Uterus (tissue), 4 donors: ENCODE measurements at places on chromosomes 2 and 18. TPM values are rescaled to one million over a fixed set of nuclear protein-coding genes. Genes with fewer than 3 reads are reported as not detected.

- DNase-seq = no peak
Observed at GRCh38 chr2:118849226-118850167, 2.0 kb upstream of the EN1 start.

DNA sequence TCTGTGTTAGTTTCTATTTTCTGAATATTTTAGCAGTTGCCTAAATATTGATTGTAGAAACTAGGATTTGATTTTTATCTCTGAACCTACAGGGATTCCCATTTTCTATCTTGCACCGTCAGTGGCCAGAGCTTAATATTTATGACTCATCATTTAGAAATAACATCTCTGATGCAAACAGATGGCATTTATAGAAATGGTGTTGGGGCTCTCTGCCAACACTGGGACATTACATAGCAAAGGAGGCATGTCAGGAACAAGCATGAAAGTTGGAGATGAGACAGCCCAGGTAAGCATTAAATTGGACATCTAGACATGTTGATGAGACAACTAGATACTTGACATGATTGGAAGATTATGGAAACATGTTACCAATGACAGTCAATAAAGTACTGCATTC, 165.3 kb upstream of the SYT4 start:
- DNase-seq = no peak

DNA sequence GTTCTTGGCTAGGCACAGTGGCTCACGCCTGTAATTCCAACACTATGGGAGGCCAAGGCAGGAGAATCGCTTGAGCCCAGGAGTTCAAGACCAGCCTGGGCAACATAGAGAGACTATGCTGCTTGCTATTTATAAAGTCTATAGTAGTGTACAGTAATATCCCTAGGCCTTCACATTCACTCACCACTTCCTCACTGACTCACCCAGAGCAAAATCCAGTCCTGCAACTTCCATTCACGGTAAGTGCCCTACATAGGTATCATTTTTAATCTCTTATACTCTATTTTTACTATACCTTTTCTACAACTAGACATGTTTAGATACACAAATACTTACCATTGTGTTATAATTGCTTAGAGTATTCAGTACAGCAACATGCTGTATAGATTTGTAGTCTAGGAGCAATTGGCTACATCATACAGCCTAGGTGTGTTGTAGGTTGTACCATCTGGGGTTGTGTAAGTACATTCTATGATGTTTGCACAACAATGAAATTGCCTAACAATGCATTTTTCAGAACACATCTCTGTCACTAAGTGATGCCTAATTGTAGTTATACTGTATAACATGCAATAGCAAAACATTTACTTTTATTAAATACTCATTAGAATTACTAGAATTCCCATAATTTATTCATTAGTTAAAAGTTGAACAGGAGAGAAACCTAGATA, 8.8 kb downstream of the DHX57 start:
- no peak for DNase-seq

DNA sequence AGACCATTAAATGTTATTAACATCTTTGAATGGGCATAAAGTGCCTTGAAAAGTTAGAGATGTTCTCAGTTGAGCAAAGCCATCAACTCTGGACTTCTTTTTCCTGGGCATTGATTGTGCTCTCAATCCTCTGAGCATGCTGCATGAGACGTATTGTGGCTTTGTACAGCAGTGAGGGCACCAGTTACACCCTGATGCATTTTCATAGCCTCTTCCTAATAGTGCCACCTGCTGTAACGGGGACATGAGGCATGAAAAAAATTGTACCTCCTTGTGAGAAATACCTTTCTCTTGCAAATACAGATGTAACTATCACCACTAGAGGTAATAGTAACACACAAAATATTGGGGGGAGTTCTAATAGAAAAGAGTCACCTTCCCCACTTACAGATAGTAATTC, 697.5 kb downstream of the TMEM182 start:
- DNase-seq = no peak

GRCh38 chr18:11119959-11120587, 29.3 kb downstream of the PIEZO2 start:
- DNase-seq = no peak

- no peak for DNase-seq
Observed at GRCh38 chr2:236155406-236155805, 12.8 kb downstream of the GBX2 start.

- no peak for DNase-seq
Observed at GRCh38 chr2:222257645-222258044, 41.2 kb downstream of the PAX3 start.

DNA sequence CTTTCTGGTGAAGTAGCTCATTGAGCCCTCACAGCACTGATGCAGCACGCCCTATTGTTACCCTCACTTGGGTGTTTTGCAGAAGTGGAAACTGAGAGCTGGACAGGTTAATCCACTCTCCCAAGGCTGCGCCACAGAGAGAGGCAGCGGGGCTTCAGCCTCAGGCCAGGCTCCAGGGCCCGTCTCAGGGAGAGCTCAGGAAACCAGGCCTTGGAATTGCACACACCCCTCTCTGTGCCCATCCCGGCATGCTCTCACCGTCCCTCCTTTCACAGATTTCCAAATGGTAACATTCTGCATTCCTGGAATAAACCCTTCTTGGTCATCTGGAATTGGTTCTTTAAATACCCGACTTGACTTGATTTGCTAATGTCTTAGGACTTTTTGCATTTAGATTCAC, 51.5 kb downstream of the TWIST2 start:
- DNase-seq = no peak

DNA sequence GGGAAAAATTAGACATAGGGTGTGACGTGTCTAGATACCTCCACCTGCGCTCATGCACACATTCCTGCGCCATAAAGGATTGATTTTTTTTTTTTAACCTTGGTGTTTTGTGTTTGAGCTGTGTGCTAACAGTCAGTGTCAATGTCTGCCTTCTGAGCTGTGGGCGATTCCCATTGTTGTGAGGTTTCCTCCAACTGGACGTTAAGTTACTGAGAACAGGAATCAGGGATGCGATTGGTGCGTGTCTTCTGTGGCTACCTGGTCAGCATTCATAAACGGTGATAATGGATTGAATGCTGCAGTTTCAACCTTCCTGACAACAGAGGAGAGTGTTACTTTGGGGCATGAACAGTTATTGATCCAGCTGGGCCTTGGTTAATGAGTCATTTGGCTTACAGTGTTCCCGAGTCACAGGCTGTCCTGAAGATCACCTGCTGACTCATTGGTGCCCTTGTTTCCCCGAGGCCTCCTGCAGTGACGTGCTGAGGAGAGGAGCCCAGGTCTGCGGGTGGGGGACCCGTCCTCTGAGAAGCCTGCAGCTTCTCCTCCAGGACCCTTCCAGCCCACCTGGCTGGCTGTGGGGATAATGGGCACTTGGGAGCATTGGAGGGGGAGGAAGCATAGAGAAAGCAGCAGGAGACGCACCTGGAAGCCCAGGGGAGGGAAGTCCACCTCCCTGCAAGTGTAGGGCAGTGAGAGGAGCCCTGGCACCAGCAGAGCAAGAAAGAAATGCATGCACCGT, 25.8 kb upstream of the CABYR start:
- DNase-seq = no peak

DNA sequence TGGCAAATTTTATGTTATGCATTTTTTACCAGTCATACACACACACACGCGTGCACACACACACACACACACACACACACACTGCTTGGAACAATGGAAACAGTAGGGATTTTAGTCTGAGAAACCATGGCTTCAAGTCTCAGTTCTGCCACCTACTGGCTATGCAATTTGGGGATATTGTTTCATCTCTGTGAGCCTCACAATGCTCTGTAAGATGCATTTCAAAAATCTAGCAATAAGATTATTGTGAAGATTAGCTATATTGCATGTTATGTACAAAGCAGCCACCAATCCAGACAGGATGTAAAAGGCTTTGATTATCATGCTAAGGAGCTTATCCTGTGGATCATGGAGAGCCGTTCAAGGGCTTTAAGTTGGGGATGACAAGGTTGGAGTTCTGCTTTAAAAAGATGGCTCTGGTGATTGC, 401.4 kb downstream of the NBAS start:
- no peak for DNase-seq

BOLL gene
- not detected for total RNA-seq

MYL1 gene
- total RNA-seq = 0.88 TPM

SLC5A7 gene
- total RNA-seq = 0.21 TPM

FEV gene
- not detected for total RNA-seq

EMILIN1 gene
- 107 TPM for total RNA-seq

DSC2 gene
- 8.5 TPM for total RNA-seq

GALNT13 gene
- total RNA-seq = not detected

UGT1A7 gene
- total RNA-seq = not detected
